ENCODE measurements at places on chromosomes 12 and 14.

DNA sequence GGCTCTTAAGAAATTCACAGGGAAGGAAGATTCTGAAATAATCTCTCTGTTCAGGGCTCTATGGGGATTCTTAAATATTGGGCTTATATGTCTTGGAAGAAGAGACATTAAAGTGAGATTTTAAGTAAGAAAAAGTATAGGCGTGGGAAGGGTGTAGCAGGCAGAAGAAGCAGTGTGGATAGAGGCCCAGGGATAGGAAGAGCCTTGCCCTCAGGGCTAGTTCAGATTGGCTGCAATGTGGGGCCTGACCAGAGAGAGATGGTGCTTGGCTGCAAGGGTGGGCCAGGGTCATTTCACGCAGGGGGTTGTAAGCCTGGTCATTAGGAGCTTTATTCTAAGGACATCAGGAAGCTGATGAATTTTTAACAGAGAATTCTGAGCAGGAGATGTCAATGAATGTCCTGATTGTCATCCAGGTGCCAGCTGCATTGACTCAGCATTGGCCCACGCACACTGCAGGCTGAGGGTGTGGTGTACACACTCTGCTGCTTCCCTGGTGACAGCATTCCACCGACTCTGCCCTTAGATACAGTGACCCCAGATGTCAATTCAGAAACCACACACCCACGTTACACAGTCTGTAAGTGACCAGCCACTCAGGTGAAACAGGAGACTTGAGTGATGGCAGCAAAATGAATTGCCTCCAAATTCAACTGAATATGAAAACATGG lies 582.5 kb downstream of the NRXN3 start:
- DNase-seq = no peak

GRCh38 chr12:97308576-97309198 lies 153.9 kb upstream of the RMST start:
- DNase-seq = no peak

DNA sequence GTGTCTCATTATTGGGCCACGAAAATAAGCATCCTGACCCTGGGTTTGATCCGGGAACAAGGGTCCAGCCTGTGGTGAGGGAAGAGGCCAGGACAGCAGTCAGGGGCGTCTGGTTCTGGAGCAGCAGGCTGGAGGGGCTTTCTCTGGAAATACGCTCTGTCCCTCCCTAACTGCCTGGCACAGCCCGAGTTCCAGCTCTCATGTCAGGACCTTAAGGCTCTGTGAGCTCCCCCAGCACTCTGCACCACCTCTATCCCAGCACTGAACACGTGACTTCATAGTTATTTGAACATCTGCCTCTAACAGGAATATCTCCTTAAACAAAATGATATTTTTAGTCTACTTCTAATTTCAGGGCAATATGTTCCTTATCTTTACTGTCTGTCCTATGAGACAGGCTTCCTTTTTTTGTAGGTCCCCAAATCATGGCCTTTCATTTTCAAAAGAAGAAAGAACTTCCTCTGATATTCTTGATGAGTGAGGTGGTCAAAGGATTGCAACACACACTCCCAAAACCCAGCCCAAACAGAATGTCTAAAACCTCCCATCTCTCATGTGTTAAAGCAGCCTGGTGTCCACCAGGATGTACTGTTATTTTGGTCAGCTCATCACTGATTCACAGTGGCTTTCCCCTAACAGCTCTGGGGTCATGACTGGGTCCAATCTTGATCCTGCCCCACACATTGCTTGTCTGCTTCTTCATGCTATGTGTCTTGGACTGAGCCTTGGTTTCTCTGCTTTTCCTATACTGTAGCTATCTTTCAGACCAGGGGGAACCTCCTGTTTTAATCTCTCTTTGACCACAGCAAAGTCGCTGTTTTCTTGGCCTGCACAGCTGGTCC lies 9.7 kb downstream of the AQP6 start:
- DNase-seq = no peak

DNA sequence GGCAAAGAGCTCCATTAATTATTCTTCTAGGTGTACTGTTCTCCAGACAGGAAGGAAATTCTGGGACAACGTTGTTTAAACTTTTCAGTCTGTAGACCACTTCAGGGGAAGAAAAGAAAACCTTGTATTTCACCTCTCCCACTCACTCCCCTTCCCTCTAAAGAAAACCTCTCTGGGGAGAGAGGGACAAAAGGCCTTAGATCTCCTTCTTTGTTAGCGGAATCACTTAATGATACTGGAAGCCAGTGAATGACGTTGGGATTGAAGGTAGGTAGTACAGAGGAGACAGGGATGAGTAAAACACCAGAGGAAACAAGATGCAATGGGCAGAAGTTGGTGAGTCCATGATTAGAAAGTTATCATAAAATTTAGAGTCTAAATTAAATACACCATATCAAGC lies 38.7 kb upstream of the SGPP1 start:
- no peak for DNase-seq

DNA sequence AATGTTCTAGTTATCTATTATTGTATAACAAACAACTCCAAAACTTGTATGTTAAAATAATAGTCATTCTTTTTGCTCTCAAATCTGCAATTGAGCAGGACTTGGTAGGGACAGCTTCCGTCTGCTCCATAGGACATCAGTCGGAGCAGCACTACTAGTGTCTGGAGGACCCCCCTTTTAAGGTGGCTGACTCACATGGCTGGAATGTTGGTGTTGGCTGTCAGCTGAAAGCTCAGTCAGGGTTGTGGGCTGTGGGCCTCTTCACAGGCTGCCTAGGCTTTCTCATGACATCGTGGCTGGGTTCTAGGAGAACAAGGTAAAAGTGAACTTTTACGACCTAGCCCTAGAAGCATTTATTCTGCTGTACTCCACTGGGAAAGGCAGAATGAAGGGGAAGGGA lies 160.6 kb downstream of the ANO4 start:
- no peak for DNase-seq

DNA sequence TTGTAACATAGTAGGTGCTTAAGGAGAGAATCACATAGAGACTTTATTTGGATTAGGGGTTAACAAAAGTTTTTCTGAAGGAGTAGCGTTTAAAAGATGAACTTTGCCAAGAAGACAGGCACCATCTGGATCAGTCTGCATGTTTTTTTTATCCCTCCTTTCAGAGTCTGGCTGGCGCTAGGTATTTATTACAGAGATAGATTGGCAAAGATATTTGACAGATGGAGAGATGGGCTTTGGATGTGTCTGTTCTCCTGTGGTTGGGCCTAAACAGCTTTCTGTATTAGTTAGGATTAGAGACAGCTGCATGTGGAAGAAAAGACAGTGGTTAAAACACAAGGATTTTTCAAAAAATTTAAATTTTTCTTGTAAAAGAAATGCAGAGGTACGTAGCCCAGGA lies 133.9 kb downstream of the C12orf75 start:
- DNase-seq = no peak
